ENCODE measurements at places on chromosomes 7 and 10. TPM values are rescaled to one million over a fixed set of nuclear protein-coding genes. Genes with fewer than 3 reads are reported as not detected.

DNA sequence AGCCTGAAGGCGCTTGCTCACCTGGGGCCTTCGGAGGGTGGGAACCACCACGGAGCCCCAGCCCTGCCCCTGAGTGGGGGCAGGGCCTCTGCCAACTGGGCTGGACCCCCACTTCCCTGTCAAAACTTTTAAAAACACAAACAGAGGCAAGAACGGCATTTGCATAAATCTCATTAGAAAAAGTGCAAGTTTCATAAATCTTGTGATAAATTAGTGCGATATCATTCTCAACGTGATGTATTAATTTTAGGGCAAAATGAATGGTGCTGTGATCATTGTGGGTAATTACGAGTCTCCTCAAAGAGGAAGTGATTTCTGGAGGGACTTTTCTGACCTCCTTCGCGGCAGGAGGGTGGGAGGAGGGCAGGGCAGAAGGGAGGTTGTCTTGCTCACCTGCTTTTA, 98.3 kb downstream of the CDH23 start:
- no peak for DNase-seq

DNA sequence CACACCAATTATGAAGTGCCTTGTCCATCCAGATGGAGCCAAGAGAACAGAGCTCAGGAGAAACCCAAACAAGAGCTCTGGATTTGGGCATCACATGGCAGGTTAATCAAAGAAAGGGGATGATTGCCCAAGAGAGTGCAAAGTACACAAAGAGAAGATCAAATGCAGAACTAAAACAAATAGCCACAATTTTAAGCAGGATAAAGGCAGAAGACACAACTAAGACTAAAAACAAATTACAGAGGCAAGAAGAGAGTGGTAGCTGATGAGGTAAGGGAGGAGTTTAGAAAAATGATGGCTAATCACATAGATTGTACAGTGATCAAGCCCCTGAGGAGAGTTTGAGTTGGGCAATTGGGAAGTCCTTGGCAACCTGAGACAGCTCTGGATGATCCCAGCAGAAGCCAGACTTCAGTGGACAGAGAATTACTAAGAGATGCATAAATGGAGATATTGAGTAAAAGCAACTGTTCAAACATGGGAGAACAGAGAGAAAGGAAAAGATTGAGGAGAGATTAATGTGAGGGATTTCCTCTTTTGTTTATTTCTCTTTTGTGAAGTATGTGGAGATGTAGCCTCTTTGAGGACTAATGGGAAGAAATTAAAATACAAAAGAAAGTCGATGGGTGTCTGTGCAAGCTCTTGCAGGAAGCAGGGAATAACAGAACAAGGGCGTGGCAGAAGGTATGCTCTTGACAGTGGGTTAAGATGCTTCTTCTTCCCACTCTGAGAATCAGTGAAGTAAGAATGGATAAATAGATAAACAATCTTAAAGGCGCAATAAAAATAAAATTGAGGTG, 101.9 kb downstream of the LRRN3 start:
- DNase-seq = no peak

- no peak for DNase-seq
Measured at GRCh38 chr7:95002775-95003174, 95.4 kb downstream of the PPP1R9A start.

GRCh38 chr7:92044148-92044547, 90.1 kb downstream of the CYP51A1 start:
- no peak for DNase-seq

DNA sequence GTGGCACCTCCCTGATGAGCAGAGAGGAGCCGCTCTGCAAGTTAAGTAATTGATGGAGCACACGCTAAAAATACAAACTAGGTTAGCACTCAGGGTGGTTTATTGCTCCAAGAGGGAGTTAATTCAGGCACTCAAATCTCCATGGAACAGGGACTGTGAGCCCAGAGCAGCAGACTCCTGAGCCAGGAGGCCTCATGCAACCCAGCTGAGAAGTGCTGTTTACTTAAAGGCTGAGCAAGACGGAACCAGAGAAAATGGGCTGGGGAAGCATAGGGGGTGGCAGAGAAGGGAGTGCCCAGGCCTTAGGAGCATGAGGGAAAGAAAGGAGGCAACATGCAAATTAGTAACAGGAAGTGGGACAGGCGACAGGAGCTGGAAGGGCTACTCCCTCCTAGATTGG, 174.1 kb downstream of the KCNMA1 start:
- no peak for DNase-seq

DNA sequence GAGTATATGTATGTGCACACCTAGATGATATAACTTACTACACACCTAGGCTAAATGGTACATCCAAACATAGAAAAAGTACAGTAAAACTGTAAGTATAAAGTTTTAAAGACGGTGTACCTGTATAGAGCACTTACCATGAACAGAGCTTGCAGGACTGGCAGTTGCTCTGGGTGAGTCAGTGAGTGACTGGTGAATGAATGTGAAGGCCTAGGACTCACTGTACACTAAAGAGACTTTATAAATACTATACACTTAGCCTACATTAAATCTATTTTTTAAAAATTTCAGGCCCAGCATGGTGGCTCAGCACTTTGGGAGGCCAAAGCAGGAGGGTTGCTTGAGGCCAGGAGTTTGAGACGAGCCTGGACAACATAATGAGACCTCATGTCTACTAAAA, 195.3 kb downstream of the FZD1 start:
- no peak for DNase-seq

DNA sequence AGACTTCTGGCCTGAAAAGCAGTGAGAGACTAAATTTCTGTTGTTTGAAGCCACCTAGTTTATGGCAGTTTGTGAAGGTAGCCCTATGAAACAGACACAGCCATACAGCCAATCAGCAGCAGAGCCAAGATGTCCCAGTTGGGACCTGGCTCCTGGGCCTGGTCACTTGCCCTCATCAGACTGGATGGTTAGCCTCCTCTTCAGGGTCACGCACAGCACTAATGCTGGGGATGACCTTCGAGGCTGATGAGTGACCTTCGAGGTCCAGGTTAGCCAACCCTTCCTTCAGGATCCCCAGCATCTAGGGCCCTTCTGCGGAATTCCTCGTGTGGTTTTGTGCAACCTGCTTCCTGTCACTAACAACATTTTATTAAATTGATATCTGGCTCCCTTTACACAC, 229.7 kb downstream of the FANK1 start:
- no peak for DNase-seq

GRCh38 chr7:137656227-137656849, 190.4 kb downstream of the DGKI start:
- peak; percentile 27 for DNase-seq

- no peak for DNase-seq
Measured at GRCh38 chr7:99019523-99020412, 124.1 kb downstream of the SMURF1 start.

- DNase-seq = no peak
Measured at GRCh38 chr7:39132306-39132705, 154.6 kb downstream of the POU6F2 start.

DNA sequence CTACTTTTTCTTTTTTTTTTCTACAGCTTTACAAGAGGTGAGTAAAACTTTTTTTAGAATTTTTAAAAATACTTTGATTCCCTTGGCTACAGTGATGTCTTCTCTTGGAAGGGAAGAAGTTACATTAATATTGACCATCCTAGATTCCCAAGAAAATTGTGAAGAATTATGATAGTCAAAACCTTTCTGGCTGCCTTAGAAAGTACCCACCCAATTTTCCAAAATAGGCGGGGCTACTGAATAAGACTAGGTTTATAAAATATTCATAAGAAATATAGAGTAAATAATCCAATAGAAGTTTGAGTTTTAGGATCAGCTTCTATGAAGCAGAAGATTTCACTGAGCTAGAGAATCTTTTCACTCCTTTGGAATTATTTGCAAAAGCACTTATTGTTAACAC, 3.0 kb downstream of the COL1A2 start:
- DNase-seq = no peak

Gene URGCP
- total RNA-seq = 32.5 TPM

DNA sequence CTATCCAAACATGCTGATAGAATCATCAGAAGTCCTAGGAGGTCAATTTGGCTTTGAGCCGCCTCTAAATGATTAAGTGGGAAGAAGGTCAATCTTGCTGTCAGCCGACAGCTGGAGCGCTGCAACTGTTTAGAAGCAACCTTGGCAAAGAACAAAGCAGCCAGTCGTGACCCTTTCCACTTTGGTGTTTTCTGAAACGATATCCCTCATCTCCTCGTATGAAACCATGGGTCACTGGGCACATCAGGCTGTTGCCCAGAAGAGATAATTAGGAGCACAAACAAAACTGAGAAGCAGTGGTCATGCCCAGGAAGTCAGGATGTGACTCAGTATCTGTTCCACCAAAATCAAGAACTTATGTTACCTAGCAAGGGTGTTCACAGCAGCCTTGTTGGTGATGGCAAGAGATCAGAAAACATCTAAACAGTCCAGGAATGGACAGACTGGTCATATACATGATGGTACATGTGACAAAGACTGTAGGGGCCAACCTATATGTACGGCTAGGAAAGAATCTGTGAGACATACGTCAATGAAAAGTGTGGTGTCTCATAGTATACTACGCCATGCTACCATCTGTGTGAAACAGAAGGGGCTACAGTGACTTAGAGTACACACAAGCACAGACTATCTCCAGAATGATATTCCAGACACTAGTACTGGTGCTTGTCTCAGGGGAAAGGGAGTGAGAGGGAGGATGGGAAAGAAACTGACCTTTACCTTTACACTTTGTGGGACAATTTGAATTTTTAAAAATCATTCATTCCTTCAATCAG, 22.4 kb downstream of the STN1 start:
- no peak for DNase-seq

Gene GALNT17
- not detected for total RNA-seq

DNA sequence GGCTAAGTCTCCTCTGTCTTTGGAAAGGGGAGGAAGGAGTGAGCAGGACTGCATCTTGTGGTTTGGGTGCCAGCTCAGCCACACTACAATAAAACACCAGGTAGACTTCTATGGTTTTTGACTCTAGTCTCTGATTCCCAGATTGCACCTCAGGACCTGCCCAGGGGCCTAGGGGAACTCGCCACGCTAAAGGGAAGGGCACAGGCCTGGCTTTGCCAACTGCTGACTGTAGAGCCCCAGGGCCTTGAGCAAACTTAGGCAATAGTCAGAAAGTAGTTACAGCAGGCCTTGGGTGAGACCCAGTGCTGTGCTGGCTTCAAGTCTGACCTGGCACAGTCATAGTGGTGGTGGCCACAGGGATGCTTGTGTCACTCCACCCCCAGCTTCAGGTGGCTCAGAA, 24.2 kb upstream of the PRR15 start:
- no peak for DNase-seq

Gene NKX6-2
- total RNA-seq = not detected

DNA sequence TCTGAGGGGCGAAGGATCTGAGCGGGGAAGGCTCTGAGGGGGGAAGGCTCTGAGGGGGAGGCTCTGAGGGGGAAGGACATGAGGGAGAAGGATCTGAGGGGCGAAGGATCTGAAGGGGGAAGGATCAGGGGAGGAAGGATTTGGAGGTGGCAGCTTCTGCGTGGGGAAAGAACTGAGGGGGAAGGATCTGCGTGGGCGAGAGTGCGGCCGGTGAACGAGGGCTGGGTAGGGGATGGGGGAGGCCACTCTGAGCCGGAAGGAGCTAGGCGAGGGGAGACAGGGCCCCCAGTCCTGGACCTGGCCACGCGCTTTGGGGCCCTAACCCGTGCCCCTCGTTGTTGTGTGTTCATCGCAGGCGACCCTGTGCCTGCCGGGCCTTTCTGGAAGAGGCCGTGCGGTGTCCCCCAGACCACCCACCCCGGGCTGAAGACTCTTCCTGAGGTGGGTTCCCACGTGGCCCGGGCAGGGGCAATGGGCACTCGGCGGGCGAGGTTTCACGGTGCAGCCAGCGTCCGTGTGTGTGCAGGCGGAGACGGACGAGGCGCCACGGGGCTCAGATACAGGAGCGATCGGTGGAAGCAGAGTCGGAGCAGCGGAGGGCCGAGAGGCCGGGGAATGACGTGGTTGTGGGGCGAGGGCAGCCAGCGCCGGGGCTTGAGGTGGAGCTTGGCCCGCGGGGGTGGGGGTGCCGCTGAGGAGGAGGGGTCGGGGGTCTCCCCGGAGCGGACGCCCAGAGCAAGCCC, 2.0 kb downstream of the CALY start:
- DNase-seq = no peak

DNA sequence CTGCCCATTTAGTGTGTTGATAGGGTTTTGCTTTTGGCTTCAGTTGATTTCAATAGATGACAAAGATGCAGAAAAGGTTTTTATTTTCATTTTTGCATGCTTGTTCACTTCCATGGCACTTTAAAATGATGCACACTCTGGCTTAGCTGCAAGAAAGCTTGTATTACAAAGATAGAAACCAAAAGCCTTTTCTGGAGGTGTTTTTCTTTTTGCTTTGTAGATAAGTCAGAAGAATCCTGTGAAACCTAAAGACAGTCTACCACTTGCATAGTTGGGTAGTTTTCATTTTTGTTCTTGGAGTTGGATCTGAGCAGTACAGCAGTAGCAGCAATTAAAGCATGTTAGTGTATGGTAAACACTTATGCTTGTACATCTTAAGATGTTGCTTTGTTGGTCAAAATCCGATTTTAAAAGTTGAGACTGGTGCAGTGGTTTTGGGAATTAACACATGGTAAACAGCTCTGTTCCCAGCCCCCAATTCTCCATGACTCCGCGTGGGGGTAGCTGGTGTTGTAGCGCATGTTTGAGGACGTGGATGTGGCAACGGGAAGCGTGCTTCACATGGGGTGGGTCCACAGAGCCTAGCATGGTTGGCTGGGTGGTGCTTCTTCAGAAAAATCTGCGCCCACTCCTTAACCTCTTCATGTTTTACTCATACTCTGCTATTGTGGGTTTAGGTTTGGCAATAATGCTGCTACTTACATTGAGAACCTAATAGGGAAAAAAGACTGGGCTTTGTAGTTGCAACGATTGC, 19.8 kb downstream of the CCNY start:
- DNase-seq = no peak

- no peak for DNase-seq
Measured at GRCh38 chr10:19578571-19578970, 237.7 kb upstream of the PLXDC2 start.

All from activated T-cell treated with anti-CD3 and anti-CD28 coated beads, Interleukin-2, amount 50 U/mL, for 4 hours (primary cell).